ENCODE measurements at places on chromosomes 4 and X. TPM values are rescaled to one million over a fixed set of nuclear protein-coding genes. Genes with fewer than 3 reads are reported as not detected.

Gene STARD8
- total RNA-seq, result 0.62 TPM

- DNase-seq, result no peak
These were observed 15.3 kb downstream of the INTU start for GRCh38 chr4:127648061-127648460.

DNA sequence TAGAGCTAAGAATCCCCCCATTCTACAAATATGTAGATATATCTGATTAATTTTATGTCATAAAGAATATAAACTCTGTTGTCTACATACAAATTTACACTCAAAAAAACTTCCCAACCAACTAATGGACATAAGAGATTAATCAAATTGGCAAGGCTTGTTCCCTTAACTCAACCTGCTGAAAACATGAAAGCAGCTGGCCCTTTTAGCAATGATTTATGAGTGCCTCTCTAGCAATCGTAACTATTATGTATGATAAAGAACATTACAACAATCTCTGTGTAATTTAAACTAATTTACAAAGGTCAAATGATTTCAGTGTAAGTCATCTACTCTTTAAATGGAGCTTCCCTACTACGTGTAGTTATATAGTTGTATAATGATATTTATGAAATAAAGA, 83.1 kb upstream of the FTHL17 start:
- DNase-seq, result no peak

DNA sequence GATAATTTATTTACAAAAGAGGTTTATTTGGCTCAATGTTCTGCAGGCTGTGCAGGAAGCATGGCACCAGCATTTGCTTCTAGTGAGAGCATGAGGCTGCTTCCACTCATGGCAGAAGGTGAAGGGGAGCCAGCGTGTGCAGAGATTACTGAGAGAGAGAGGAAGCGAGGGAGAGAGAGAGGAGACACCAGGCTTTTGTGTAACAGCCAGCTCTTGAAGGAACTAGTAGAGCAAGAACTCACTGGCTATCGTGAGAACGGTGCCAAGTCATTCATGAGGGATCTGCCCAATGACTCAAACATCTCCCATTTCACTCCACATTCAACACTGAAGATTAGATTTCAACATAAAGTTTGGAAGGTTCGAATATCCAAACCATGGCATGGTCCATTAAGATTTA, 12.7 kb downstream of the GUCY1A1 start:
- DNase-seq, result no peak

DNA sequence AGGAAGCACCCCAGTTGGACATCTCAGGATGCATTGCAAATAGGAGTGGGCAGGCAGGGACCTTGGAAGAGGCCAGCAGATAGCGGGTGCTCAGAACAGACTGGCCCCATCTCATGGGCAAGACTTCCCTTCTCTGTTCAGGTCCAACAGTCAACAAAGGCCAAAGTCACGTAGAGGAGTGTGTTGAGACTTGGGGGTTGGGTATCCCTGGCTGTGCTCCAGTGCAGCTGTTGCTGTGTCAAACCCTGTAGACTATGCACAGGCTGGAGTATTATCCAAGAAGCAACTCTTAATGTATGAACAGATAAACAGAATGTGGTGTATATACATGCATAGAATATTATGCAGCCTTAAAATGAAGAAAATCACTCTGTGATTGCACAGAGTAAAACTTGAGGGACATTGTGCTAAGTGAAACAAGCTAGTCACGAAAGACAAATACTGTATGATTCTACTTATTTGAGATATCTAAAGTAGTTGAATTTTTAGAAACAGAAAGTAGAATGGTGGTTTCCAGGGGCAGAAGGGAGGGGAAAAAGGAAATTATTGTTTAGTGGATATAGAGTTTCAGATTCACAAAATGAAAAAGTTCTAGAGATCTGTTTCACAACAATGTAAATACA, 192.1 kb upstream of the LCORL start:
- DNase-seq, result no peak

DNA sequence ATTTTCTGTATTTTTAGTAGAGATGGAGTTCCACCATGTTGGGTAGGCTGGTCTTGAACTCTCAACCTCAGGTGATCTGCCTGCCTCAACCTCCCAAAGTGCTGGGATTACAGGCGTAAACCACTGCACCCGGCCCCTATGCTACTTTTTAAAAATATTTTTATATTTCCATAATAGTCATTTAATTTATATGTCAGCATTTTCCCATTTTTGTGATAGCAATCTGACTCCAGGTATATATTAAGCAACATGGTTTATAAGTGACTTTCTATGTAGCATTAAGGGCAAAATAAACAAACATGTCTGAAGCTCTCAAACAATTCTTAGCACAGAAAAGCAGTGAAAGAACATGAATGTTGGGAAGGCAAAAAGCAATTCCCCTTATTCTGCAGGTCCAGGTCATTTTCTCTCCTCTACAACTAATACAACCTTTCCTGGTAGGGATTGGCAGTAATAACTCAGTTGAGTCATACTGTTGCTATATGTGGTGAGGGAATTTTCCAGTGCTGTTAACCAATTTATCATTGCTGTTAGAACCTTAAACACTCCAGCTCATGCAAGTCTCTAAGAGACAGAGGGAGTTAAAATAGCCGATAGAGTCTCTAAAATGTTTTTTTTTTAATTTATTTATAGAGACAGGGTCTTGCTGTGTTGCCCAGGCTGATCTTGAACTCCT, 24.0 kb downstream of the SMIM14 start:
- DNase-seq, result no peak

- no peak for DNase-seq
These were observed 806.3 kb downstream of the STIM2 start for GRCh38 chr4:27666943-27667342.

Gene MAGEA4
- not detected for total RNA-seq

Gene PLS3
- total RNA-seq, result not detected

GRCh38 chr4:14234307-14234706, 606.8 kb upstream of the BOD1L1 start:
- no peak for DNase-seq

Gene GAGE12H
- not detected for total RNA-seq

DNA sequence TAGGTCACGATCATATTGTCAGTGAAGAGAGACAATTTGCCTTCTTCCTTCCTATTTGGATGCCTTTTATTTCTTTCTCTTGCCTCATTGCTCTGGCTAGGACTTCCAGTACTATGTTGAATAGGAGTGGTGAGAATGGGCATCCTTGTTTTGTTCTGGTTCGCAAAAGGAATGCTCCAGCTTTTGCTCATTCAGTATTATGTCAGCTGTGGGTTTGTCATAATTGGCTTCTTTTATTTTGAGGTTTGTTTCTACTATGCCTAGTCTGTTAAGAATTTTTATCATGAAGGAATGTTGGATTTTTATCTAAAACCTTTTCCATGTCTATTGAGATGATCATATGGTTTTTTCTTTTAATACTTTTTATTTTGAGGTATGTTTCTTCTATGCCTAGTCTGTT, 152.3 kb upstream of the MAD2L1 start:
- DNase-seq, result no peak

DNA sequence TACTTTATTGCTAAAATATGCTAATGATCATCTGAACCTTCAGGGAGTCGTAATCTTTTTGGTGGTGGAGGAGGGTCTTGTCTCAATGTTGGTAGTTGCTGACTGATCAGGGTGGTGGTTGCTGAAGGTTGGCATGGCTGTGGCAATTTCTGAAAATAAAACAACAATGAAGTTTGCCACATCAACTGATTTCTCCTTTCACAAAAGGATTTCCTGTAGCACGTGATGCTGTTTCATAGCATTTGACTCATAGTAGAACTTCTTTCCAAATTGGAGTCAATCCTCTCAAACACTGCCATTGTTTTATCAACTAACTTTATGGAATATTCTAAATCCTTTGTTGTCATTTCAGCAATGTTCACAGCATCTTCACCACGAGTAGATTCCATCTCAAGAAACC, 19.3 kb downstream of the DDIT4L start:
- no peak for DNase-seq

Gene RTL3
- not detected for total RNA-seq

- DNase-seq, result no peak
These were observed 47.1 kb downstream of the TEC start for GRCh38 chr4:48222491-48222890.

DNA sequence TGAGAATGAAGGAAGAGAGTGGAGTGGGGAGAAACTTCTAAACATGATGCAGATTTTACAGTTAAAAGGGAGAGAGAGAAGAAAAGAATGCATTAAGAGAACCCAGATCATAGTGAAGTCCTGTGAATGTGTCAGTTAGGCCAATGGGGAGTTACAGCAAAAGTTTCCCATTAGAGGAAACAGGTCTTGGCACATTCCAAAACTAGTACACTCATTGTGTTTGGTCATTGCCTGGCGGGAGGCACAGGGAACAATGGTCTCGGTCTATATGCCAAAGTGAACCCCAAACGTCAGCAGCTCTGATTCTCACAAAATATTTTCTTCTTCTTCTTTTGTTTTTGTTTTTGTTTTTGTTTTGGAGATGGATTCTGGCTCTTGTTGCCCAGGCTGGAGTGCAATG, 284.5 kb upstream of the CTSO start:
- DNase-seq, result no peak

DNA sequence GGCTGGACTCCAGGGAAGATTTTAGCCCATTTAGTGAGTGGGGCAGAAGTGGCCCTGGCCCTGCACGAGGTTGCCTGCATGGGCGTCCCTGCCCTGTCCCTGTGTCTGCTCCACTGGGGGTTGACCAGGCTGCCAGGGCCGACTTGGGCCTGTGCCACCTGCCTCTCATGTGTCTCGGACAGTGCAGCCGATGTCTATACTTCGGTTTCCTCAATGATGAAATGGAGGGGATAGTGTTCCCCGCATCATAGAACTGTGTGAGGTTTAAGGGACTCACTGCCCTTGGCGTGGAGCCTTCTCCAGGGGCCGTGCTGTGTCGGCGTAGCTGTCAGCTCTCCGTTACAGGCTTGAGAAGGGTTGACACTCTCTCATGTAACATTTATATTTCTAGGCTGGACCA, 27.0 kb upstream of the MSANTD1 start:
- no peak for DNase-seq

DNA sequence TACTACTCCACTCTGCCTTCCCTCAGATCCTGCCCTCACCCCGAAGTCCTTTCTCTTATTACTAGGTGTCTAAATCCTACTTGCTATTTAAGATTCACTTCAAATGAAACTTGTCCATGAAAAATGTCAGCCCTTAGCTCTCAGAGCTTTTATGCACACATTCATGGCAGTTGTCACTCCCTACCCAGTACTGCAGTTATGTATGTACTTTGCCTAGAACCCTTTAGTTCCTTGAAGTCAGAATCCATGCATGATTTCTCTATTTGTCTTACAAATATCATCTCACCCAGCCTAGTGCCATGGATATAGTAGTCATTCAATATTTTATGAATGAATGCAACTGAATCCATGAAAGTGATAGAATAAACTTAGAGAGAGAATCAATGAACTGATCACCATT, 3.3 kb upstream of the EPGN start:
- DNase-seq, result no peak

- no peak for DNase-seq
These were observed 71.9 kb downstream of the NAA11 start for GRCh38 chr4:79253924-79254323.

DNA sequence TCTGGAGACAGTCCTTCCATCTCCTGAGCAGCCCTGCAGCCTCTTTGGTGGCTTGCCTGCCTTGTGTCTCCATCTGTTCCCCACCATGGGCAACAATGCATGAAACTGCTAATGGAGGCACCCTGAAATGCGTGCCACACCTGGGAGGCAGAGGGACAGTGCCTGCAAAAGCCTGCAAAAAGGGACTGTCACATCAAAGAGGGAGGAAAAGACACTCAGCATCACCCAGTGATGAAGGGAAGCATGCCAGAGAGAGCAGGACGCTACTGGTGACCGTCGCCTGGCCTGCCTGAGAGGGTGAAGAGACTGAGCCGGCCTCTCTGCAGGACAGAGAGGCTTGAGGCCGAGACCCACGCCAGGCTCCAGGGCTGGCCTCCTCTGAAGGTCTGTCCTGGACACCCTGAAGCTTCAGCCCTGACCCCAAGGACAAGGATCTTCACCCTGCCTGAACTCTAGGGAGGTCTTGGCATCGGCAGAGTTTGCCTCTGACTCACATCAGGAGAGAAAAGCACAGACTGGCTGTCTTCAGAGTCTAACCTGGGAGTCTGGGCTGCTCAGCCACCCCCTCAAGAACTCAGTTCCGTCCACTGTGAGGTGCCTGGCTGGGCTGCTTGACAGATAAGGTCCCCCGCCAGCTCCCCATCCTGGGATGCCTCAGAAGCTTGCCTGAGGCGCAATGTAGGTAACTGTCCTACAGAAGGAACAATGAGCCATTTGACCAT, 8.1 kb downstream of the ACSL1 start:
- DNase-seq, result no peak

Gene HERC5
- total RNA-seq, result 14.0 TPM

Gene SHROOM4
- total RNA-seq, result not detected

Gene STATH
- not detected for total RNA-seq

Gene PGAM4
- not detected for total RNA-seq

GRCh38 chr4:118035309-118035708, 1.0 kb downstream of the NDST3 start:
- DNase-seq, result no peak

Gene GC
- not detected for total RNA-seq

DNA sequence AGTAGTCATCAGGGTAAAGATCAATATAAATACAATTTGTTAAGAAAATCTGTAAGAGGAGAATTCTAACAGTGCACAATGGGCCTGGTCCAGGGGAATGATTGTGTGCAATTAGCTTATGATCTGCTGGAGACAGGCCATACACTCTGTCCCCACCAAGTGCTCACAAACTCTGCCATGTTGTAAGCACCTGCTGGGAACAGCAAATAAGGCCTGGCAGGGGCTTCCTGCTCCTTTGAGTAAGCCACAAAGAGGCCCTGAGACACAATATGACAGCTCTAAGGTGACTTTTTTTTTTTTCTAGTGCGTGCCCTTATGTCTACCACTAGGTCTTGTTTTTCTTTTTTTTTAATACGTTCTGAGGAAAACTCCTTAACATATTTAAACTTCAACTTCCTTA, 866.3 kb upstream of the PCDH7 start:
- DNase-seq, result no peak

Gene MAOB
- not detected for total RNA-seq

- DNase-seq, result no peak
These were observed 332.8 kb downstream of the GASK1B start for GRCh38 chr4:157840034-157840433.

DNA sequence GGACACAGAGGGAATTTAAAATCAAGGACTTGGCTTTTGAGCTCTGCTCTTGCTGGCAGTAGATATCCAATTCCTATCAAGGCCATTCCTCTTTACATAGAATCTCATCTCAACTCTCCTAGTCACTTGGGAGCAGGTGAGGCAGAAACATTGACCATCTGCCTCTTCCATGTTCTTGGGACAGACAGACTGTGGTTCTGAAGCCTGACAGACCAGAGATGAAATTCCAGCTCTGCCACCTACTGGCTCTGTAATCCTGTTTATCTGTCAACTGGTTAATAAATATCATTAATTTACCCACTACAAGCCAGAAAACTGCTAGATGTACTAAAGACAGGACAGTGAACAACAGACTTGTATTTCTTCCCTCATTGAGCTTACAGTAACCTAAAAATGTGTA, 300.8 kb downstream of the ADGRL3 start:
- DNase-seq, result no peak

DNA sequence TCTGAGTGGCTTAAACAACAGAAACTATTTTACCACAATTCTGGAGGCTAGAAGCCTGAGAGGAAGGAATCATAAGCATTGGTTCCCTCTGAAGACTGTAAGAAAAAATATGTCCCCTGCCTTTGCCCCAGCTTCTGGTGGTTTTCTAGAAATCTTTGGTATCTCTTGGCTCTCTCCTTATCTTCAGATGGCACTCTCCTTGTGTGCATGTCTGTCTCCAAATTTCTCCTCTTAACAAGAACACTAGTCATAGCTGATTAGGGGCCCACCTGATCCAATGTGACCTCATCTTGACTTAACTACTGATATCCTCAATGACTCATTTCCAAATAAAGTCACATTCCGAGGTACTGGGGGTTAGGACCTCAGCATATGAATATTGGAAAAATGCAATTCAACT, 635.0 kb upstream of the NR3C2 start:
- DNase-seq, result no peak

Gene ASB9
- 0.86 TPM for total RNA-seq
